ENCODE measurements at places on chromosomes 5 and 9.

DNA sequence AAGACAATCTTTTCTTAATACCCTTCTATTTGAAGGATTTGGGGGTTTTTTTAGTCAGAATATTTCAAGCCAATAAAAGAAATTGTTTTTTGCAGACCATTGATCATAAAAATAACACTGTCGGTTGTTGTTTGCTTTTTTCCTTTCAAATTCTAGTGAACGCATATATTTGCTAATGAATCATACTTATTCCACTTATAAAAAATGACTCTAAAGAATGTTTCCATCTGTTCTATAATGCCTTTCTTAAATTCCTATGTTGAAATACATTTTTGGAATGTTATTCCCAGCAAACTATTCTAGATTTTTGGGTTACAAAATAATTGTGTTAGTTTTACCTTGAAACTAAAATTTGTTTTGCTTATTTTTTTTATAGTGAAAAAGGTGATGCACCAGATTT is 32.2 kb downstream of the CWC27 start:
- no peak for DNase-seq

DNA sequence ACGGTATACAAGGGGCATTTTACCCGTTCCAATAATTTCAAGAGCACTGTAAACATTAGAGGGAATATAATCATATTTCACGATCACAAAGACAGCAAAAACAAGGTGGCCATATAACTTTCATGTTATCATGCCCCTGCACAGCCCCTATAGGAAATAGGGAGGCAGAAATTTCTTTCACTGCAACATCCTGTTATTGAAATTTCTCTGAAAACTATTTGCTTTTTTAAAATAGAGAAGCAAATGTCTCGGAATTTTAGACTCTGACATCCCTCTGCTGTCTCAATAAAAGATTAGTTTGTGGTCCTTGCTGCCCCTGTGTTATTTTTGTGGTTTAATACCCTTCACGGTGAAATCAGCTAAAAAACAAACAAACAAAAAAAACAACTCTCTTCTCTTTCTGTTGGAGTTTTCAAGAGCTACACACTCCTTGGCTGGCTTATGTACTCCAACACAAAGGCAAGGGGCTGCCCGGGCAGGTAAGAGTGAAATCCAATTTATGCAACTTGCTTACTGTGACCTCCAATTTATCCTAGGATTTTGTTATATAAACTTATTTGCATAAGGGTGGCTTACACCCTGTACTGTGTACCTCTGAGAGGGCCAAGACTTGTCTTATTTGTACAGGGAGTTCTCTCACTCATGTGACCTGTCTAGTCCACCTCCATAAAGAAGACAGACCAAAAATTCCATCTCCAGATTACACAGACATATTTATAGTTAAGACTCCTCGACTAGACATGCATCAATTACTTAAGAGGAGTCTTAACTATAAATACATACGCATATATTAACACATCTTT is 223.6 kb downstream of the MLLT3 start:
- DNase-seq = no peak

- no peak for DNase-seq
Measured at GRCh38 chr9:134040781-134041648, 15.7 kb downstream of the BRD3OS start.

DNA sequence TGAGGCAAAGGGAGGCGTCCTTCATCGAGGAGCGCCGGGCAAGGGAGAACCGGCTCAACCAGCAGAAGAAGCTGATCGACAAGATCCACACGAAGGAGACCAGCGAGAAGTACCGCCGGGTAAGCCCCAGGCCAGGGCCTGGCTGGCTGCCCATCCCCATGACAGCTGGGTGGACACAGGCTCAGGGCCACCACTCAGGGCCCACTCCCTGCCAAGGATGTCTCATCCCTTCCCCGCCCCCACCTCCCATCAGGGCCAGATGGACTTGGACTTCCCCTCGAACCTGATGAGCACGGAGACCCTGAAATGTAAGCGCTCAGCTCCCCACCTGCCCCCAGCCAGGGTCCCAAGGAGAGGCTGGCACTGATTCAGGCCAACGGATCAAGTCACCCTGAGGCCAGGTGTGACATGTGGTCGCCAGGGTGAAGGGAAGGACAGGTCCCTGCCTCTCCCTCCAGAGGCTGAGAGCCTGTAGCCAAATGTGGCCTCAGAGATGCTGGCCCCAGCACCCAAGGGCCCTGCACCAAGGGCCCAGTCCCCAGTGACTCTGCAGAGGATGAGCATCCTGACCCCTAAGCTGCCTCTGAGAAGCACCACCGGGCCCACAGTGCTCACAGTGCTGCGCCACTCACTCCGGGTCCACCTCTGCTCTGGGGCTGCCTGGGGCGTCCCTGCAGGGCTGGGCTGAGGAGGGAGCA is 3.1 kb upstream of the RABL6 start:
- no peak for DNase-seq

DNA sequence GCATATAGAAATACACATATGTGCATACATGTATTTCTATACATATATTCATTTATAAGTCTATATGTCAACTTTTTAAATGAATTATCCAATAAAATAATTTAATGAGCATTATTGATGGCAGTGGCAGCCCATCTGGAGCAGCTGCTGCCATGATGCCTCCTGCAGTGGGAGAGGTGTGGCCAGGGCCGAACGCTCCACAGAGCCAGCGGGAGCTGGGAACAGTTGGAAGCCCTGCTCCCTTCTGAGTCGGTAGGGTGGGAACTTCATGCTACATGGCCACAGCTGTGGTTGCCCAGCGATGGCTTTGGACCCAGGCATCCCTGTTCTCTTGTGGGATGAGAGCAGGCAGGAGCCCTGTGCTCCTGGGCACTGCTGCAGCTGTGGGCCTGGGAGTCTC is 812.4 kb upstream of the CTNND2 start:
- no peak for DNase-seq

DNA sequence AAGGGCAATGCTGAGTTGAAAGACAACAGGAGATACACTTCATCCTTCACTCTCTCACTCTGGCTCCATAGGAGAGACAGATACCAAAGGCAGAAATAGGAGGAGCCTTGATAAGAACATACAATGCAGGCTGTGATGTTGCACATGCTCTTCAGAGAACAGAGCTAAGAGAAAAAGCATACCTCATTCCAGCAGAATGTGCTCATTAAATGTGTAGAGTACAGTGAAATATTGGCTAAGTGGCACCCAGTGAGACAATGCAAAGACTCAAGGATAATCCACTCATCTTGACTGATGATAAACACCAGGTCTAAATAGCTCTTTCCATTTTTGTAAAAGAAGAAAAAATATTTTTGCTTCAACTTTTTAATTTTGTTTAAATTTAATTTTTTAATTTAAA is 139.7 kb downstream of the OR2K2 start:
- no peak for DNase-seq

DNA sequence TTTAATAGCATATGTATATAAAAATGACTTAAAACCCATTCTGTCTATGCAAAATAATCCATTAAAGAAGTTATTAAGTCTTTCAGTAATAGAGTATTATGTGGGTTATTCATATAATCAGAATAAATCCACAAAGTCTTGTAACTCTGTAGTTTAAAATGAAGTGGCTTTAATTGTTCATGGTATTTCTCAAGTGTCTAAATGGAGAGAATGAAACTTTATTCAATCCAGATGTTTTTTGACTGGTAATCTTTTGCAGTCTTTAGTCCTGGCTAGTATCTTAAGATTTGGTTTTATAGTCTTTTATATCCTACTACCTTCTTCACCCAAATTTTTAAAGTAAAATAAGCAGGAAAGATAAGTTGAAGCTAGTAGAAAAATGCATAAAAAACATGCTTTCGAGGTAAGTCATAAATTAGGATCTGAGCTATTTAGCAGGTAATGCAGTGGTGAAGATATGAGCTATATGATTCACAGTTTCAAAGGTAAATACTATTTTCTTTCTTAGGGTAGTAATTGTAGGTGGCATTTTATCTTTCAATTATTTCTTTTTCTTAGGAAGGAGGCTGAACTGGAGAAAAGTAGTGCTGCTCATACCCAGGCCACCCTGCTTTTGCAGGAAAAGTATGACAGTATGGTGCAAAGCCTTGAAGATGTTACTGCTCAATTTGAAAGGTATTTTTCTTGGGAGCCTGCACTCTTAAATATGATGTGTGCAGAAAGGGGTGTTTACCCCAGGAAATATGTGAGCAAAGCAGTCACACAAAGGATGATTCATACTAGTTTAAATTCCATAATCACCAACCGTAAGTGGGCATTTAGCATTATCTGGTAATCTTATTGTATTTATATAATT is 17.9 kb downstream of the HMMR start:
- peak; percentile 24 for DNase-seq

GRCh38 chr9:121545875-121546423 is 46.3 kb upstream of the GGTA1 start:
- DNase-seq = peak; percentile 92

GRCh38 chr9:36396985-36397384 is 3.1 kb downstream of the RNF38 start:
- DNase-seq = peak; percentile 20

DNA sequence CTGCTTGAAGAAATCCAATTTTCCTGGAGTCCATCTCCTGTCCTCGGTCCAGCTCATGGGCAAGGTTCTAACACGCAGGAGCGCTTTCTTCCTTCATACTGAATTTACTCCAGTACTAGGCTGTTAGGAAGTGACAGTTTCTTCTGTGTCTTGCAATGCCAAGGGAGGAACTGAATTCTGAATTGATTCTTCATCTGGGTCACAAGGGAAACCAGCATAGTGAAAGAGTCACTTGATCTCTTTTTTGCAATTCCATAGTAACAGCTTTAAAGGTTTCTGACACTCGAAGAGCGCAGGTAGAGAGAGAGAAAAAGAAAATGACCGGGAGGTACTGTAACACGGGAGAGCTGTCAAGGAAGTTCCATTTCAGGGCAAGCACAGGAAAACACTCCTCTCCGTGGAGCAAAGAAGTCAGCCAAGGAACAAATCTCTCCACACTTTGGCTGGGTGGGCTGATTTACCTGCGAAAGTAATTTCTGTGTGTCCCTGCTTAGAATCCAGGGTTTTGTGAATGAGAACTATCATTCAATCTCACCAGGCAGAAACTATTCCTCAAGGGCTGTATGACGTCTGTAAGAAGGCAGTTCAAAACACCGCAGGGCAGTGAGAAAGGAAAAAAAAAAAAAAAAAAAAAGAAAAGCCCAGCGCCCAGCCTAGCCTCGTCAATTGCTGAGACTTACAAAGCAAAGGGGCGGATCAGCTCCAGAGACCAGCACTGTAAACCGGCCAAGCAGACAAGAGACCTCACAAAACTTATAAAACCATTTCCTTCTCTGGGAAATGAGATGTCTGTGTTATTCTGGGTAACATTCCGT is 617.8 kb downstream of the PDE4D start:
- DNase-seq = peak; percentile 90

GRCh38 chr5:7869474-7870136 is 657 bp downstream of the MTRR start:
- DNase-seq = peak; percentile 34

GRCh38 chr9:121500165-121500478 is 478 bp upstream of the GGTA1 start:
- no peak for DNase-seq

GRCh38 chr9:4258320-4259090 is 41.4 kb downstream of the GLIS3 start:
- peak; percentile 69 for DNase-seq

DNA sequence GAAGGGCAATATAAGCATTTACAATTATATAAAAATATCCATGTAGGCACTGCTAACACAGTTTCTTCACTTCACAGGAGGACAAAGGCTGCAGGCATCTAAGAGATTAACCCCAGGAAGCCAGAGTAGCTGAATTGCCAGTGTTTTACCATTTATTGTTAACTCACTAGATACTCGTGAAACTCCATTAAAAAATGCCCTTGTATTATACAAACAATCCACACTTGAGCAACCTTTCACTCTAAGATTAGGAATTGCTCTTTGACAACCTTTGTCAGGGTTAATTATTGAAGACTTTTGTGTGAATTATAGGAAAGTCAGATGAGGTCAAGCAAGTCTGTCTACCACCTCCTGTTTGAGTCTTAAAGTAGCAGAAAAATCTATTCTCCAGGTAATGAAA is 317.8 kb downstream of the ADGRV1 start:
- no peak for DNase-seq

DNA sequence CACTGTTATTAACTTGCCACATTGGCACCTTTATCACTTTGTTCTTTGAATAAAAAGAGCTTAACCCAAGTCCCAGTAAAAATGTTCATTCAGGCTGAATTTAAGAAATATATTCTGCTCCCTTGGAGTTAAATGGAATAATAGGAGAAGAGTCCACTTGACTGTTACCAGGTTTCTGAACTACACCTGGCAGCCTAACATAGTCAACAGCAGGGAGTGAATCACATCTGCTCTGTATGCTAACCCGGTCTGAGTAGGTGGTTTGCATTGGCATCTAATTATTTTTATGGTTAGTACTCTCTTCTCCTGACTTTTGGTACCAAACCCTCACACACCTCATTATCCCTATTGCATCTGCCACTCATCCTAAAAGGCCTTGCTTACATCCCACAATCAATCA is 86.7 kb downstream of the STK32A start:
- no peak for DNase-seq

DNA sequence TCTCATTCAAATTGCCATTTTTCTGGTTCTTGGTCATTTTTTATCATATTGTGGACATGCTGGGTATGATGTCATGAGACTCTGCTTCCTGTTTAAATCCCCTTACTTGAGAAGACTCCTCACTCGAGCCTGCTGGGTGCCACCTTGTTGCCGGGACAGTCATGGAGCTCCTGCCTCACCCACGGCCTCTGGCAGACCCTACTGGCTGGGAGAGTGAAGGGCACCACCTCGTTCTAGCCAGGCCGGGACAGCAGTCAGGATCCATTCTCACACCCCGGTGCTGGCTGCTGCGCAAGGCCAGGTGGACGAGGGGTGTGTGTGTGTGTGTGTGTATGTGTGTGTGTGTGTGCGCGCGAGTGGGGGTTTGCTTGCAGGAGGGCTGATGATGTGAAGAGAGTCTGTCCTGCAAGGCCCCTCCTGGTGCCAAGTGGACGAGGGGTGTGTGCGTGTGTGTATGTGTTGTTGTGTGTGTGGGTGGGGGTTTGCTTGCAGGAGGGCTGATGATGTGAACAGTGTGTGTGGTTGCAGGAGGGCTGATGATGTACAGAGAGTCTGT is 4.4 kb downstream of the CEP72 start:
- DNase-seq = no peak

Data from M059J (cell line).